ENCODE measurements at places on chromosomes 7 and 10.

DNA sequence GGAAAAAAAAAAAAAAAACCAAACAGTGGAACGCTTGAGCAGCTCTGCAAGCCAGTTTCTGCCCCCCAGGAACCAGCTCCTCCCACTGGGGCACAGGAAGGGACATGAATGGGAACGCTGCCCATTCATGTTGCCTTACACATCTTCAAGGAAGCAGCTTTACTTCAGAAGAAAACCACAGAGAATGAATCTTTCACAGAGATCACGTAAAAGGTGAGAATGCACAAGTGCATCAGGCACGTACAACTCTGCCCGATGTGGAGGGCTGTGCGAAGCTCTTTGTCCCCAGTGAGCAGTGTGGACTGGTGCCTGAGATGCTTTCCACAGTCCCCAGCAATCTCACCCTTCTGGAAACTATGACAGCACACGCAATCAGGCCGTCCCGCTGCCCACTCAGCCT, 106.2 kb downstream of the DLG5 start:
- no peak overlapping the region for H3K4me3 ChIP-seq
- H3K36me3 ChIP-seq = no peaks in the 10 kb centered on the region
- DNase-seq = no peak

GRCh38 chr7:65749518-65749917, 123.4 kb upstream of the VKORC1L1 start:
- no peak overlapping the region for H3K4me3 ChIP-seq
- H3K27me3 ChIP-seq = no peaks in the 10 kb centered on the region
- peaks cover 4% of the 10 kb centered on the region for H3K4me1 ChIP-seq
- H3K36me3 ChIP-seq = peaks cover under 1% of the 10 kb centered on the region
- H3K27ac ChIP-seq = no peak overlapping the region
- DNase-seq = no peak

- DNase-seq = no peak
- no peaks in the 10 kb centered on the region for H3K27me3 ChIP-seq
- H3K36me3 ChIP-seq = no peaks in the 10 kb centered on the region
- H3K27ac ChIP-seq = no peak overlapping the region
- no peaks in the 10 kb centered on the region for H3K4me1 ChIP-seq
Measured at GRCh38 chr7:128447941-128448564, 7.6 kb upstream of the HILPDA start.

DNA sequence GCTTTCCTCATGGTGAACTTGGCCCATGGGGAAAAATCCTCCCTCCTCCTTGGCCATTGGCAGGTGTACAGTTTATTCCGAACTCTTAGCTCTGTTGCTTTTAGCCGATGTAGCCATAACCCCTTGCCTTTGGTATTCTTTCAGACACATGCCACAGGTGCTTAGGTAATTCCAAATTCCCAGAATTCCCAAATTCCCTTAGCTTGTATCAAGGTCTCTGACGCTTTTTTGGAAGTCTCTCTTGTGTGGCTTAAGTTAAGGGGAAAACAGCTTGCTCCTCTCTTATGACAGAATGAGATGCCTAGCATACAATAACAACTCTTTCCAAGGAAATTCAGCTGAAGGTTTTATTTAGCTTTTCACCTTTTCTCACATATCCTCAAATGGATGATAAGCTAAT, 68.0 kb downstream of the SUGCT start:
- no peaks in the 10 kb centered on the region for H3K27me3 ChIP-seq
- H3K36me3 ChIP-seq = no peaks in the 10 kb centered on the region
- DNase-seq = no peak
- H3K4me3 ChIP-seq = no peak overlapping the region

GRCh38 chr10:93867525-93867924, 26.3 kb upstream of the SLC35G1 start:
- H3K36me3 ChIP-seq = no peaks in the 10 kb centered on the region
- no peaks in the 10 kb centered on the region for H3K4me1 ChIP-seq
- H3K4me3 ChIP-seq = no peak overlapping the region
- no peak overlapping the region for H3K27ac ChIP-seq
- DNase-seq = no peak

DNA sequence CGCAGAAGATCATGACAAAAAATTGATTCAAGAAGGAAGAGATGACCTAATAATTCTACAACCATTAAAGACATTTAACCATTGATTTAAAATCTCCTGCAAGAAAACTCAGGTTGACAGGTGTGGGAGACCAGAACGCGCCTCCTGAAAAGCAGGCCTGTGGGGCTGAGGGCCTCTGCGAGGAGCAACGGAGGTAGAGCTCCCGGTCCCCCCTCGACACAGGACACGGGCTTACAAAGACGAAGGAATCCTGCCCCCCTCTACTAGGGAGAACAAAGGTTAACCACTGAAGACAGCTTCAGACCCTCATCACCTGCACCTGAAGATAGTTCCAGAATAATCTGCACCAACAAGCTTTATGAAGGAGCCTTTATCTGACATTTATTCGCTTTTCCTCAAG, 55.9 kb upstream of the INPP5A start:
- H3K4me3 ChIP-seq = no peak overlapping the region
- H3K27me3 ChIP-seq = no peaks in the 10 kb centered on the region
- peak; percentile 19 for DNase-seq
- peak overlapping the region; percentile 65 for H3K27ac ChIP-seq
- H3K4me1 ChIP-seq = no peaks in the 10 kb centered on the region
- no peaks in the 10 kb centered on the region for H3K36me3 ChIP-seq

DNA sequence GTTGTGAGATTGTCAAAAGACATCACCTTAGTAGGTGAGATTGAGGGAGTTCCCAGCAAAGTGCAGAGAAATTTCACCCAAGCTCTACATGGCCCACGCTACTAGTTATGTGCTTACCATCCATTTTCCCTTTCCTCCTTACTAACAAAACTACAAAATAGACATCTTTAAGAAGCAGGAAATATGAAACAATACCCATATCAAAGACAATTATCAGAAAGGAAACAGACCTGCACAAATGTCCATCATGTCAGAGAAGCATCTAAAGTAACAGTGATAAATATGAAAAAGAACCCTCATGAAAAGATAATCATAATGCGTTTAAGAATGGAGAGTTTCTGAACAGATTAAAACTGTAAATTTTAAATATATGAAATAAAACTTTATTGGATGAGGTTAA, 28.2 kb downstream of the GIMAP4 start:
- no peak overlapping the region for H3K27ac ChIP-seq
- DNase-seq = no peak
- no peaks in the 10 kb centered on the region for H3K36me3 ChIP-seq
- H3K4me3 ChIP-seq = no peak overlapping the region
- H3K4me1 ChIP-seq = no peaks in the 10 kb centered on the region

DNA sequence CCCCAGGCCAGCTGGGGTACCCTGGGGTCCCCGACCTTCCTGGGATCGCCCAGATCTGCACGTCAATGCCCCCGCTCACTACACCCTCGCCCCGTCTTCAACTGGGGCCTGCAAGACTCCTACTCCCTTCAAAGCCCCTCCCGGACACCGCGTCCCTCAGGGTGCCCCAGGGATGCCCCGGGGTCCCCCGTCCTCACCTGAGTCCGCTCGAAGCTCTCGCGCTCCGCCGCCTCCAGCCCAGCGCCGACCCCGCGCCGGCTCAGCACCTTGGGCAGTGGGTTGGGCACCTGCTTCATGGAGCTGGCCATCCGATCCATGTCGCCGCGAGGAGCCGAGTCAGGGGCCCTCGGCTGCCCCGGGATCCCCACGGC, at the start of gene HIP1:
Gene HIP1, minus strand, starts transcription at position 338 of the 371 bp plus-strand sequence. Its CDS starts 21 bp downstream, at position 317.
- H3K4me1 ChIP-seq = peaks cover 39% of the 10 kb centered on the region
- no peaks in the 10 kb centered on the region for H3K27me3 ChIP-seq
- DNase-seq = no peak
- H3K27ac ChIP-seq = peak within 1 kb of the TSS; percentile 96
- H3K36me3 ChIP-seq = no peaks in the 10 kb centered on the region

DNA sequence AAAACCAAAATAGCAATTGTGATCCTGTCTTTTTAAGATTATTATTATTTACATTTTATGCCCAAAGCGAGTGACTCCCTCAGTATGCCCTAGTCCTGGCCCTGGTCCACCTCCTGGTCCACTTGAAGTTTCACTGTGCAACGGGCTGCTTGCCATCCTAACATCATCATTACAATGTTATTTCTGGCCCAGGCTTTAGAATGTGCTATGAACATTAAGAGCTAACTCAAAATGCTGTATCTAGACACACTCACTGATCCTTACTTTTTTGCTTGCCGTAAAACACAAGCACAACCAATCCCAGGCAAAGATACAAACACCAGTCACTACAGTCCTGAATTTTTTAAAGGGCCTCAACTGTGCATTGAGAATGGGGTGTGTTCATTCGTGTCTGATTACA, 38.4 kb downstream of the RHOBTB1 start:
- no peak overlapping the region for H3K4me3 ChIP-seq
- DNase-seq = no peak
- no peaks in the 10 kb centered on the region for H3K36me3 ChIP-seq

DNA sequence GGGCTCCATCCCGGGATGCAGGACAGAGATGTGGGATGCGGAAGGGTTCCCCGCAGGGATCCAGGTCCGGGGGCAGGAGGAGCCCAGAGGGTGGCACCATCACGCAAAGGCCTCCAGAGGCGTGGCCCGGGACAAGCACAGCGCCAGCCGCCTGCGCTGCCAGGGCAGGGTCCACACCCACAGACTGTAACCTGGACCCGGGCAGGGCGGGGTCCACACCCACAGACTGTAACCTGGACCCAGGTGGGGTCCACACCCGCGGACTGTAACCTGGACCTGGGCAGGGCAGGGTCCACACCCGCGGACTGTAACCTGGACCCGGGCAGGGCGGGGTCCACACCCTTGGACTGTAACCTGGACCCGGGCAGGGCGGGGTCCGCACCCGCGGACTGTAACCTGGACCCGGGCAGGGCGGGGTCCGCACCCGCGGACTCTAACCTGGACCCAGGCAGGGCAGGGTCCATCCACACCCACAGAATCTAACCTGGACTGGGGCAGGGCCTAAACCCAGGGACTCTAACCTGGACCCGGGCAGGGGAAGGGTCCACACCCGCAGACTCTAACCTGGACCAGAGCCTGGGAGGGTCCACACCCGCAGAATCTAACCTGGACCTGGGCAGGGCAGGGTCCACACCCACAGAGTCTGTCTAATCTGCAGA, 37.5 kb upstream of the SUN1 start:
- H3K27ac ChIP-seq = no peak overlapping the region
- no peaks in the 10 kb centered on the region for H3K27me3 ChIP-seq
- DNase-seq = no peak
- H3K4me1 ChIP-seq = no peaks in the 10 kb centered on the region
- H3K4me3 ChIP-seq = no peak overlapping the region

DNA sequence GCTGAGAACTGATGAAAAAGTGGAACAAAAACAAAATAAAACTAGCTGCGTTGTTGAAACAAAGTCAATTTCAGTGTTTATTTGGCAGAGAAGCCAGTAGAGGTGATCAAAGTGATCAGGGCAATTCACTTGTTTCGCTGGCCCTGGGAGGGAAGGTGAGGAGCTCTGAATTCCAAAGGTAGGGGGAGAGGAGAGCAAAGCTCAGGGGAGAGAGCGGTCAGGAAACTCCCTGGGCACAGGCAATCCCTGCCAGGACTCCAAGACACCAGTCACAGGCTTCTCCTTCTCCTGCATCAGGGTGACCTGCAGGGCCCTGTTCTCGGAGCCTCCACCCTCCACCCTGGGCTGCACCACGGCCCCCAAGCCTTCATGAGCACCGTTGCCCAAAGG, 6.8 kb upstream of the KIAA1217 start:
- DNase-seq = no peak
- H3K27ac ChIP-seq = no peak overlapping the region
- H3K4me3 ChIP-seq = no peak overlapping the region
- no peaks in the 10 kb centered on the region for H3K27me3 ChIP-seq
- H3K36me3 ChIP-seq = no peaks in the 10 kb centered on the region

DNA sequence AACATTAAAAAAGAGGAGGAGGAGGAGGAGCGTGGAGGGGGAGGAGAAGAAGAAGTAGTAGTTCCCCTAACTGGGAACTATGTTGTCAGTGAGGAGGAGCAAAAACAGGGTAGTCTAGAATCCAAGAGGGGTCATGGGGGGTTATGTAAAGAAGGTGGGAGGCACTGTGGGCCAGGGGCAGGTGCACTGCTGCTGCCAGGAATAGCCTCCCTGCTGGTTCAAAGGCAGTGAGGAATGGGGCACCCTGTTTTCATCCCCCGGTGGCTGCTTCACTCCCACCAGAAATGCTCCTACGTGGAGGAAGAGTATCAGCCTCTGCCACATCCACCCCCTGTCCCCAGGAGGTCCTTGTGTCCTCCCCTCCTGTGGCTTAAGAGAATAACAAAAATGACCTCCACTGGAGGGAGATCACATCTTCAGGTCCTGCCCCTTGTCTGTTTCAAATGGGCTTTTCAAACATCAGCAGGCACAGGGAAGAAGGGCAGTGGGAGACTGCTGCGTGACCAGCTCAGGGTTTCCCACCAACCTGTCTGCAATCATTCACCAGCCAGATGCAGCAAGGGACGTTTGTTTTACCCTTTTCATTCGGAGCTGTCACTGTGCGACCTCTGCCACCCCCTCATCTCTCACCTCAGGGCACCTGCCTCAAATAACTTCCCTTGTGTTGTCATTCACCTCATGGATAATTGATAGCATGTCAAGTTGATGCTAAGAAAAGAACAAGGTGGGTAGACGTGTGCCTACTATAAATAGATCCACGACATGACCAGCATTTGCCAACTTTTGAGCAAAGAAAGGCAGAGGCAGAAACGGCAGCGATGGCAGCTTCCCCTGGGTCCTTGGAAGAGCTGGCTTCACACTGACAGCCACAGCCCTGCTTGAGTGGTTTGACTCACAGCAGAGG, 92.6 kb downstream of the DGKI start:
- DNase-seq = no peak
- no peaks in the 10 kb centered on the region for H3K36me3 ChIP-seq
- H3K27ac ChIP-seq = no peak overlapping the region
- no peaks in the 10 kb centered on the region for H3K4me1 ChIP-seq

DNA sequence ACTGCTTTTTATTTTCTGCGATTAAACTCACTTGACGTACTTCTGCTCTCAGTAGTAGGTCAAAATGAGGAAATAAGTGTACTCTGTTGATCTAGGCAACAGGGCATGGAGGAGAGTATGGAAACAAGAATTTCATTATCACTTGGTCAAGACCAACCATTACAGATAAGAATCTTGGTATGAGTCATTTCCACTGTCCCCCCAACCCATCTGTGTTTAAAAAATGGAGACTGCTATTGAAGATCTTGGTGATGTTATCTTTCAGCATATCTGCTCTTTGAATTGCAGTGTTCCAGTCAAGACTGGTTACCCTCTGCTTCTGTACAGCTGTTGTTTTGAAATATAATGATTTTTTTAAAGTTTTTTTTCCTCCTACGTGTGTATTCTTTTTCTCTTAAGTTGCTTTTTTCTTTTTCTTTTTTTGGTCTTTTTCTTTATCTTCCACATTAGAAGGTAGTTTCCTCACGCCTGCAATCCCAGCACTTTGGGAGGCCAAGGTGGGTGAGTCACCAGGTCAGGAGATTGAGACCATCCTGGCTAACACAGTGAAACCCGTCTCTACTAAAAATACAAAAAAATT, 11.7 kb downstream of the STAM start:
- H3K4me3 ChIP-seq = no peak overlapping the region
- DNase-seq = no peak
- no peaks in the 10 kb centered on the region for H3K36me3 ChIP-seq
- peaks cover 39% of the 10 kb centered on the region for H3K4me1 ChIP-seq
- no peak overlapping the region for H3K27ac ChIP-seq

Data from left lung (tissue), 14 donors.